Stimulated activated CD4-positive, alpha-beta T cell treated with anti-CD3 and anti-CD28 coated beads, TNF-alpha, amount 100 ng/mL, for 48 hours (primary cell): ENCODE measurements at places on chromosomes 1 and 21.

GRCh38 chr1:204286831-204287421, 72.8 kb downstream of the PLEKHA6 start:
- DNase-seq = no peak

- DNase-seq = no peak
Observed at GRCh38 chr21:29378832-29379231, 80.1 kb downstream of the BACH1 start.

DNA sequence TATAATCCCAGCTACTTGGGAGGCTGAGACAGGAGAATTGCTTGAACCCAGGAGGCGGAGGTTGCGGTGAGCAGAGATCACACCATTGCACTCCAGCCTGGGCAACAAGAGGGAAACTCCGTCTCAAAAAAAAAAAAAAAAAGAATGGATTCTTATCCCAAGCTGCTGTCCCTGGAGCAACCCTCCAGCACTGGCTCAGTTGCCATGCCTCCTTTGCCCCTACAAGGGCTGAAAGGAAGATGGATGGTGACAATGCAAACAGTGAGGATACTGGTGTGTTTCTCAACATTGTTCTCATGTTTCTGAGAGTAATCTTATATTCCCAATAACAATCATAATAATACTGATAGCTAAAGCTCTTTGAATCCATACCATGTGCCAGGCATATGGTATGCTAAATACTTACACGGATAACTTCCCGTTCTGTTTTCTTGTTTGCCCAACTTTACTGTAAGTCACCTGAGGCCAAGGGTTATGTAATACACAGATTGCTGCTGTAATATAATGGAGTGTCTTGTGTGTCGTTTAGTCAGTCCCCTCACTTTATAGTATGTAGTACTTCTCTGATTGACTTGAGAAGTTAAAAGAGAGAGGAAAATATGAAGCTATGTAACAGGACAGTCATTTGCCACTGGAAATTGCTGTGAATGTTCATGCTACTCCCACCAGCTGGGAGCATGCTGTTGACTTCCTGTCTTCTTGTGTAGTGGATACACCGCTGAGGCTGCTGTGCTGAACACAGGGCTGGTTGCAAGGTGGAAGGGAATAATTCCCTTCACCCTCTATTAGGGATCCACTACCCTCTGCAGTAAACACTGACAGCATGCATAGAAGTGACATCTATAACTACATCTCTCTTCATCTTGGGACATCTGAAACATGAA, 153.6 kb downstream of the CNIH3 start:
- DNase-seq = no peak

GRCh38 chr1:58816747-58817221, 32.9 kb upstream of the JUN start:
- DNase-seq = no peak

- DNase-seq = no peak
Observed at GRCh38 chr1:81885291-81885690, 84.6 kb downstream of the ADGRL2 start.

- DNase-seq = no peak
Observed at GRCh38 chr1:162899422-162900146, 38.6 kb upstream of the CCDC190 start.

GRCh38 chr1:225603538-225604354, 49.2 kb downstream of the ENAH start:
- DNase-seq = no peak

GRCh38 chr1:2054560-2054959, 4.3 kb downstream of the PRKCZ start:
- DNase-seq = no peak

GRCh38 chr21:44279354-44280260, 6.1 kb upstream of the AIRE start:
- DNase-seq = no peak

GRCh38 chr1:112982853-112983536, 27.0 kb upstream of the SLC16A1 start:
- DNase-seq = no peak

DNA sequence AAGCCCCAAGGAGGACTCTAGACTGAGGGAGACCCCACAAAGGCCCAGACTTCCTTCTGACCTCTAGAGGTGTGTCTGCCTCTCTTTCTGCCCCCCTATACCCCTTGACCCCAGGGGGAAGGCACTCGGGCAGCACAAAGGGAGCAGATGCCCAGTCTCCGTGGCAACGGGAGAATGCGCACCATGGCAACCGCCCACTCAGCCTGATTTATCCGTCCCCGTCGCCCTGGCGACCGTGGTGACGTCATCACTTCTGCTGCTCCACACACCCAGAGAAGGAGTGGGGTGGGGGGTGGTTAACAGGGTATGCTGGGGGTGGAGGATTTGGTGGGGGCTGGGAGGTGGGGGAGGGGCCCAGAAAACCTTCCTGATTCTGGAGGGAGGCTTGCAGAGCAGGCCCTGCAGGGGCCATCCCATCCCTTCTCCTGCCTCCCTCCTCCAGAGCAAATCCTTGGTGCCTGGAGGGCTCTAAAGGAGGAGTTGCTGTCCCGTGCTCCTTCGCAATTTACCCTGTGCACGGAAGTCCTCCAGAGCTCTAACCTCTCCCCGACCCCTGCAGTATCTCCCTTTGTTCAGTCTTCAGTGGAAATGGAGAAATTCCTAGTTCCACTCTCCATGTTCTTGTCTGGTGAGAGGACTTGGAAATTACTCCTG, 6.3 kb downstream of the CELF3 start:
- DNase-seq = no peak

- no peak for DNase-seq
Observed at GRCh38 chr1:11693024-11693590, 1.6 kb downstream of the DRAXIN start.

- DNase-seq = no peak
Observed at GRCh38 chr1:119052267-119052666, 64.1 kb upstream of the TBX15 start.

- no peak for DNase-seq
Observed at GRCh38 chr1:56816264-56816663, 2.9 kb downstream of the FYB2 start.

DNA sequence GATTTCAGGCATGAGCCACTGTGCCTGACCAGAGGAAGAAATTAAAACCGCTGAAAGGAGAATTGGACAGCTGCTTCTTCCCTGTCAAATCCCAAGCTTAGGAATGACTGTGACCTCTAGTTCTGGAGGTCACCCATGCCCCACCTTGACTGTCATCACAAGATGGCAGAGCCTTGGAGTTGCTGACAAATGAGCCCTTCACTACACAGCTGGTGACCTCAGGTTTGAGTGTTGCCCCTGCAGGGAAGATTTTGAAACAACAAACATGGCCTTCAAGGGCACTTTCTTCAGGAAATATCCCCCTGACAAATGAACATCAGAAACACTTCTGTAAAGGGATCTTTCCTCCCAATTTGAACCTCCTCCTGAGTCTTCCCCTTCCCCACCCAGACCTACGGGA, 6.9 kb upstream of the SLC45A3 start:
- no peak for DNase-seq

DNA sequence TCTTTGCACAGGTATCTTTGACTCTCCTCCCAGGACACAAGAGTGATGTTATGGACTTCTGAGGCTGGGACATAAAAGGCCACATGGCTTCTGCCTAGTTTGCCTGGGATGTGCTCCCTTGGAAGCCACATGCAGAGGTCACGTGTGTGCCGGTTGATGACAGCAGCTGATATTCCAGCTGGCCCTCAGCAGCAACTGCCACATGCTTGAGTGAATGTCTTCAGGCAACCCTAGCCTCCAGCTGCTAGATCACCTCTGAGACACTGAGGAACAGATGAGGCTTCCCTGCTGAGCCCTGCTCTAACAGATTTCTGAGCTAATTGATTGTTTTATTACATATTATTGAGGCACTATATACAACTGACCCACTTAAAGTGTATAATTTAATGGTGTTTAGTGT, 11.6 kb upstream of the AKR7A3 start:
- no peak for DNase-seq

DNA sequence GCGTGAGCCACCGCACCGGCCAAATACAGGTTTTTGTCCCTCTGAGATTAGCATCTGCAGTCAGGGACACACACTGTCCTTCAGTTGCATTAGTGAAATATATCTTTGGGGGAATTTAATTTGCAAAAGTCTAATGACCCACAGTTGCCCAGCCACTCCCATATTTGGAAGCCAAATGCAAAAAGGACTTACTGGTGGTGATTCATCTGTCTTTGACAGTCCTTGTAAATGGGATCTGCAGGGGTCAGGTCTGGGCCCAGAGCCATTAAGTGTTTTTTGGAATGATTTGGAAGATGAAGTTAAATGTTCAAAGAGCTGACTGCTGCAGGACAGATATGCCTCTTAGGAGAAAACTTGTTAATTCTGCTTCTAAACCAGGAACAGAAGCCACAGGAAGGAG, 44.6 kb upstream of the DNASE2B start:
- DNase-seq = no peak

GRCh38 chr1:18108299-18109057, 880 bp downstream of the IGSF21 start:
- no peak for DNase-seq

GRCh38 chr1:113434081-113434873, 44.0 kb downstream of the MAGI3 start:
- DNase-seq = no peak

- DNase-seq = no peak
Observed at GRCh38 chr1:106266786-106267185, 789.7 kb upstream of the PRMT6 start.

- DNase-seq = no peak
Observed at GRCh38 chr1:184745929-184746638, 8.6 kb downstream of the EDEM3 start.

DNA sequence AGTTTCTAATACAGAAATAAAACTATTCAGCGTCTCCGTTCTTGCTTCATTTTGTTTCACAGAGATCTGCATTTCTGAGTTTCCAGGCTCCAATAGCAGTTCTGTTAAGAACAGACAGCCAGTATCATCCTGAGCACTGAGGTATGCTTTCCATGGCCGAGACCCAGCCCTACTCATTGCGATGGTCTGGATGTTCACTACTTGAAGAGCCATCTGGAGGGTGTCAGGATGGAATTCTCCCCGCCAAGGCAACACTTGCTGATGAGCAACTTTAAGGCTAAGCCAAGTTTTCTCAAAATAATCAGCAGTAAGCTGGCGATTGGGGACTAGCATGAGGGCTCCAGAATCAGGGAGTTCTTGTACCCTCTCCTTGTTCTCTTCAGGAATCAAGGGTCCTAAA, 7.7 kb upstream of the BCL2L15 start:
- no peak for DNase-seq
